Cortex of kidney (tissue), 1 donor: ENCODE measurements at places on chromosomes 7 and 10.

GRCh38 chr7:86748843-86749719, 105.4 kb downstream of the GRM3 start:
- DNase-seq: no peak

GRCh38 chr10:44938956-44939355, 20.6 kb upstream of the RASSF4 start:
- DNase-seq: no peak

- DNase-seq: no peak
Measured at GRCh38 chr10:50421026-50421719, 169.9 kb upstream of the ASAH2 start.

DNA sequence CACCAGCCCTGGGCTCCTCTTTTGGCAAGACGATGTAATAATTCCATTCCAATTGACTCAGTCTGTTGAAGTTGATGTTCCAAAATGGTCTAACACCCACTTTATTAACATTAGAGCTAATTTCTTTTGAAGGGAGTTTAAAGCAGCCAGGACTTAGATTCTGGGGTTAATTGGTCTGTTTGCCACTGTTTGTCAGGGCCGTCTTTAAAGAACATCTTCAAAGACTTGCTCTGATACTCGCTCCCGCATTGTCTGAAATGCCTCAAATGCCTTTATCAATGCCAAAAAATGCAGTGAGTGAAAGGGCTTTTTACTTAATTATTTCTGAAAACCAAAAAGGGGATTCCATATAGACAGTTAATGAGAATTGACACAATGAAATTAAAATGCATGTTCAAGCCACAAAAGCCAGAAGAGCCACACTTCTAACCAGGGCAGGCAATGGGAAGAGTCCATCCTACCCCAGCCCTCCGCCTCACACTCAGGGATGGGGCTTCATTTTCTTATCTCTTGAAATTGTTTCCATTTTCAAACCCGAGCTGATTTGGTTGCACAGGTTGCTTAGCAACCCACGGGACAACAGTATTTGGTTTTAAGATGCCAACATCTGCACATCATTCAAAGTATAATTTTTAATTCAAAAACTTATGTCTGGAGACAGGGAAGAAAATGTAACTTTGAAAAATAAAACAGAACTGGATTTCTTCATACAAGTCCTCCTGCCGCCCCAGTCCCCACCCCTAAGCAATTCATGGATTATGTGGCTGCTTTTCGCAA, 163.0 kb downstream of the FGFR2 start:
- no peak for DNase-seq

GRCh38 chr10:77605466-77605865, 32.1 kb downstream of the KCNMA1 start:
- no peak for DNase-seq

DNA sequence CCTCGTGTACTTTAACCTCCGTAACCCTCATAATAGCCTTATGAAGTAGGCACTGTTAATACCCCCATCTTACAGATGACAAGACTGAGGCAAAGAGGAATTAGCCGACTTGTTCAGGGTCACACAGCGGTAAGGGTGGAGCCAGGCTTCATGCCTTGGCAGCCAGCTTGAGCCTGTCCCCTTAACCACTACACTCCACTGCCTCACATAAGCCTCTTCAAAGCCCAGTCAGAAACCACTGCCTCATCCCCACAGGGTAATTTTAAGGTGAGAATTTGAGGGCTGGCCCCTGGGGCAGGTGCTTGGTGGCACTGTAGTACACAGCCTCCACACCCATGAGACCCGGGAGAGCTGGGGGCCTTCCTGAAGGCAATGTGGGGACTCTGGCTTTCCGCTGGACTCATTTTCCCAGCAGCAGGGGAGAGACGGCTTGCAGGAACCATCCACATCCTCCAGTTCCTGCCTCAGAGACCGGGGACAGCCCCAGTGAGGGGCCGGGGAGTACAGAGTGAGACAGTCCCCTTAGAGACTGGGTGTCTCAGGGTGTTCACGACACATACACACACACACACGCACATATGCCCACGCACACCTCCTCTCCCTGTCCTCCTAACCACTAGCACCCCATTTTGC, 7.6 kb upstream of the C10orf105 start:
- no peak for DNase-seq

DNA sequence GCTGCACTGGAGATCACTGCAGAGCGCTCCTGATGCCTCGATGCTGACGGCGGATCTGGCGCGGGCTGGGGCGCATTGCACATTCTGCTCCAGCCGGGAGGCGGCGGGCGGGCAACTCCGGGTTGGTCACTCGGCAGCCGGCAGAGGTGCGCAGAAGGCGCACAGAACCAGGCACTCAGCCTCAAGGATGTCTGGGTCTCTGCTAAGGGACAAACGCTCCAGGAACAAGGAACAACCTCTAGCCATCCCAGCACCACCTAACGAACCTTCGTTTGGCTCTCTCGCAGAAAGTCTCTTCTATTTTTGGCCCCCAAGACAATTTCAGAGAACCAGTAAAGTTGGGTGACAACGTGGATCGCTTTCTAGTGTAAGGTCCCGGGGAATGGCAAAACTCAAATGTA, 254.6 kb downstream of the OTUD1 start:
- no peak for DNase-seq

- no peak for DNase-seq
Measured at GRCh38 chr10:124236816-124237215, 143.4 kb upstream of the CHST15 start.

DNA sequence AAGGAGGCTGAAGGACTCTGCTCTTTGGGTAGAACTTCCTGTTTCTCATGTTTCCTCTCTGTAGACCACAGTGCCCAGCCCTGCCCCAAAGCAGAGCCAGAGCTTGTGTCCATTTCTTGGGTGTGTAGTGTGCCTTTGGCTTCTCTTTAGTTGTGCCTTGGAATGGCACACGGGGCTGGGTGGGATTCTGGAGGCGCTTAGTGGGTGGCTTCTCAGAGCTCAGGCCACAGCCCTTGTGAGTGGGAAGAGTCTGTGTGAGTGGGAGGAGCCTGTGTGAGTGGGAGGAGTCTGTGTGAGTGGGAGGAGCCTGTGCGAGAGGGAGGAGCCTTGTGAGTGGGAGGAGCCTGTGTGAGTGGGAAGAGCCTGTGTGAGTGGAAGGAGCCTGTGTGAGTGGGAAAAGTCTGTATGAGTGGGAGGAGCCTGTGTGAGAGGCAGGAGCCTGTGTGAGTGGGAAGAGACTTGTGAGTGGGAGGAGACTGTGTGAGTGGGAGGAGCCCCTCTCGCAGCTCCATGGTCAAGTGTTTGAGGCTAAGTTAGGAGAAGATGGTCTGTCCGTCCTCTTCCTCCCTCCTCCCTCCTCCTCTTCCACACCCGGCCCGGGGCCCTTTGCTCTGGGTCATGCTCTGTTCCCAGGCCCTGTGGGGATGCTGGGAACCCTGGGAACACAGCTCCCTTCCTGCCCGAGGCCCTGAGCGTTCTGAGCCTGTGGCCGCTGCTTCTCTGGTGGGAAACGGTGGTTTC, 153.0 kb downstream of the GRK5 start:
- no peak for DNase-seq

DNA sequence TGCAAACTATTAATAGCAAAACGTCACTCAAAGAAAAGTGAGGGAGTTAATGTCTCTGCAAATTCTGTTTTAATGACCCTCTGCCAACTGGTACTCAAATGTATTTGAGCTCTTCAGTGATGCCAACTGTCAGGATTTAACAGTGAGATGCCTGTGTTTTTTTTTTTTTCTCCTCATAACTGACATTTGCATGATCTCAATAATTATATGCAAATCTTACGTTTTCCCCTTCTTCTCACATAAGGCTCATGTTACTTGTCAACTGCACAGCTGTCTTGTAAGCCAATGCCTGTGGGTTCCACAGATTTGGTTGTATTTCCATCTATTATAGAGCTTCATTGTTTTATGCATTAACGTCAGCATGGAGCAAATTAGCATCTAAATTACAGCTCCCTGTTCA, 38.2 kb downstream of the PPP1R3A start:
- DNase-seq: no peak

DNA sequence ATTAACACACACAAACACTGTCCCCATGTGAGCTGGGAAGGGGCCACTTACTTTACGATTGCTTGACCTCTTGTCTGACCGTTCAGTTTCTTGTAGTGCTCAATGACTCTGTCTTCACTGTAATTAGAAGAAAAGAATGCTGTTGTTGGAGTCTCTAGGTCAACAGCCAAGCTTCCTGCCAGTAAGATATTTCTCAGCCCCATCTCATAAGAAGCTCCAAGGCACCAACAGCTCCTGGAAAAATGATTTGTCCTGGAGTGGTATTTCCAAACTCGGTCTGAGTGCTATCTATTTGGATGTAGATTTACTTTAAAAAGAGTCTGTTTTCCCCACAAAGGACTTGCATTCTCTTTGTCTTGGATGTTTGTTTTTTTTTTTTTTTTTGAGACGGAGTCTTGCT, 153.7 kb downstream of the PRPF18 start:
- DNase-seq: no peak

DNA sequence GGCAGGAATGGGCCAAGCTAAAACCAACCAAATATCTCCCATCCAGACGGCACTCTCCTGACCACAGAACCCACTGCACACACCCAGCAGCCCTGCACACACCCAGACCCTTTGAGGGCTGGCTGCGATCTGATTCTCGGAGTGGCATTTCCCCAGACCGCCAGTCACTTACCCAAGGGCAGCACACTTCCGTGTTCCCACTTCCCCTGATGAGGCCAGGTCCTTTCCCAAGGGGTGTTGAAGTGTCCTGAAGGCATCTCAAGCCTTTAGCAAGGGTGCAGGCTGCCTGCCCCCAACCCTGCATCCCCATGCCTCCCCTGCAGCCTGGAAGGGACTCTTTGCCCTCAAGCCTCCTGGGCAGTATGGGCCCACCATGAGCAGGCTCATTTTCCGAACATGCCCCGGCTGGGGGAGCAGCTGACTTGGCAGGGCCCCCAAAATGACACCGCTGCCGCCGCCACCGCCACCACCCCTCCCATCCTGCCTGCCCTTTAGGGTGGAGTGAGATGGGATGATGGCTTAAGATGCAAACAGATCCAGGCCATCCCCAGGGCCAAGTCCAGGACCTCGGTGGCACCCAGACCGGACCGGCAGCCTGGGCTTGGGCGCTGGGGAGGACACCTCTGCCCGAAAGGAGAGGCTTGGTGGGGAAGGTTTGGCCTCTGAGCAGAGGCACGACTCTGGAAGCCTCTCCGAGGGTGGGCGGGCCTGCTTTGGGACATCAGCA, 159.8 kb downstream of the NRF1 start:
- no peak for DNase-seq

- no peak for DNase-seq
Measured at GRCh38 chr7:48635796-48636195, 288.6 kb upstream of the CDC14C start.

- no peak for DNase-seq
Measured at GRCh38 chr10:43946445-43946844, 297.8 kb upstream of the ZNF32 start.

GRCh38 chr7:30931161-30931928, 19.7 kb downstream of the AQP1 start:
- DNase-seq: no peak

DNA sequence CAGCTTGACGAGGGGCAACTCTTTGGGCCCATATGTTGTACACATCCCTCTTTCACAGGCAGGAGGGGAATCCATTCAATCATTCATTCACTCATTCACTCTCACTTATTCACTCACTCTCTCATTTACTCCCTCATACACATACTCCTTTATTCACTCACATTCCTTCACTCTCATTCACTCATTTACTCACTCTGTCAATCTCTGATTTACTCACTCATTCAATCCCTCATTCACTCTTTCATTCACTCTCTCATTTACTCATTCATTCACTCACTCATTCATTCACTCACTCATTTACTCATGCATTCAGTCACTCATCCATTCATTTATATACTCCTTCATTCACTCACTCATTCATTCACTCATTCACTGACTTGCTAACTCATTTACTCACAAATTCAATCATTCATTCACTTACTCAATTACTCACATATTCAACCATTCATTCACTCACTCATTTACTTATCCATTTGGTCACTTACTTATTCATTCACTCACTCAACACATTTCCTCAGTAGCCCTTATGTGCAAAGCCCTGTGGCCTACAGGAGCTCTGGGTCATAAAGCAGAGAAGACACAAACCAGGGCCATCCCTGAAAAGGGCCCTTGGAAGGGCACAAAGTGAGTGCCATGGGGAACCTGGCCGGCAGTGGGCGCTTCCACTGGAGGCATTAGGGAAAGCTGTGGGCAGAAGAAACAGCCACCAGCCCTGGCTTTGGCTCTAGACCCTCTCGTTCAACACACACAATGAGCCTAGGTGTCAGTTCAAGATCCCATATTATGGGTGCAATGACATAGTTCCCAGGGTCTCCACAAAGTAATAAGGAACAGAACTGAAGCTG, 26.0 kb downstream of the HIP1 start:
- DNase-seq: no peak

DNA sequence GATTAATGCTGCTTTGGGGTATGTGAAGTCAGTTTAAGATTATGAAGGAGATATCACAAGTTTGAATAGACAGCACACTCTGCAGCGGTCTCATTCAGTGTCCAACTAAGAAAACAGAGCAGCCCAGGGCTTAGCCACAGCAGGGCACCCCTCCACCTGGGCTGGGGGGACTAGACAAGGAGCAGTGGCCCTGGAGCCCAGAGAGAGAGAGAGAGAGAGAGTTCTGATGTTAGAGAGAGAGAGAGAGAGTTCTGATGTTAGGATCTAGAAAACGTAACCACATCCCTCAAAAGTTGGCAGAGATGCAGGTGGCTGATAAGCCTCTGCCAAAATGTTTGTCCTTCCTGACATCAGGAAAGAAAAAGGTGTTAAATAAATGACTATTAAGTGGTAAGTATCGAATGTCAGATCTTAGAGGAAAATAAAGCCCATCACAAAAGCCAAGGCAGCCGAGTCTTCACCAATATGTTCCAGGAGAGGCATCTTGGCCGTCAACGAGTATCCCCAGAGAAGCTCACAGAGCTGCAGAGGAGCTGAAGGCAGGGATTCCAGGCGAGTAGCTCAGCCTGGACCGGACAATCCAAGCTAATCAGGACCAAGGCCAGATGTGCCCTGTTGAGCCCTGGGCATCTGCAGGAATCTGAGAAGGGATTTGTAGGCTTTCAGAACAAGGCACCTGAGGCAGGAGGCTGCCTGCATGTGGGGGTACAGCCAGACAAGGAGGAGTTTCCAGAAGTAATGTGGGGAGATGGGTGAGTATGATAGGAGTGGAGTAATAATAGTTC, 150.1 kb upstream of the TCF7L2 start:
- no peak for DNase-seq

- no peak for DNase-seq
Measured at GRCh38 chr7:93799750-93800357, 90.7 kb downstream of the TFPI2 start.

GRCh38 chr10:114259824-114260223, 20.8 kb downstream of the VWA2 start:
- no peak for DNase-seq

- DNase-seq: no peak
Measured at GRCh38 chr7:64888901-64889685, 14.0 kb upstream of the ZNF273 start.
